Fibroblast of skin of left quadriceps (primary cell): ENCODE measurements at places on chromosomes 5 and 9.

DNA sequence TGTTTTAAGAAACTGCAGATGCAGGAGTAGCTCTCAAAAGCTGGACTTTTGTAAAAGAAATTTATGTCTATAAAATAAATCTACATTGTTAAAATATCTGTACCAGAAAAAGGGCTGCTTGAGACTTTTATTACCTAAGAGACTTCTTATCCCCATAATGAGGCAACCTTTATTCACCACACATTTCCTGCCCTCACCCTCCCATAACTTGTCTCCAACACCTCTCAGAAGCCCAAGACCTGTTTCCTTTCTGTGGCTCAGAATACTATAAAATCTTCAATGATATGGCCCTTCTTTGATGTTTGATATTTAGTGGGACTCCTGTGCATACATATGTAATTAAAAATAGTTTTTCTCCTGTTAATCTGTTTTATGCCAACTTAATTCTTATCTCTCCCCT lies 141.5 kb upstream of the FER start:
- no peak for DNase-seq

DNA sequence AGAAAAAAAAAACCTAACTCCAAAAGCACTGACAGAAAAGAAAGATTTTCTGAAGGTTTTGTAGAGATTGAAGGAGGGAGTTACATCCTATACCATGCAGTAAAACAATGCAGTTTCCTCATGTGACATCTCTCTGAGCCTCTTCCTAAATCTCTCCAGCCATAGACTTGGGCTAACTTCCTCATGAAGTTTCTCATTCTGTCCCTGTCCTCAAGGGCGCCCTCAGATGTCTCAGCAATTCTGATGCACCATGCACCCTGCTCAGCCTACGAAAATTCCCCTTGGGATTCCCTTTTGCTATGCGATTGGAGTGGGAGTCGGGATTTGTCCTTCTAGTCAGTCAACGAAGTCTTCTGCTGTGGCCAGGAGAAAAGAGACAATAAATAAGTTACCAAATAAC lies 68.9 kb downstream of the FAT2 start:
- DNase-seq: no peak

DNA sequence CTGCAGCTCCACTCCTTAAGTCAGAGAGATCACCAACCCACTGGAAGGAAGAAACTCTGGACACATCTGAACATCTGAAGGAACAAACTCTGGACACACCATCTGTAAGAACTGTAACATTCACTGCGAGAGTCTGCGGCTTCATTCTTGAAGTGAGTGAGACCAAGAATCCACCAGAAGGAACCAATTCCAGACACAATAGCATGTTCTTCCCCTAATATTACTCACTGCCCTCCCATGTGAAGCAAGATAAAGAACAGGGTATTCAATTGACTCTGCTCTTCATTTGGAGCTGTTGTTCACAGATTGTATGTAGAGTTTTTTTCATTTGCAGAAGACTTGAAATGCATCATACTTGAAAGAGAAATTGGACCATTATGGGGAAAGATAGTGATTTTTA lies 10.8 kb downstream of the SAXO1 start:
- no peak for DNase-seq

GRCh38 chr5:86824637-86825036 lies 206.9 kb downstream of the COX7C start:
- no peak for DNase-seq

GRCh38 chr5:178221282-178221681 lies 11.3 kb downstream of the PHYKPL start:
- no peak for DNase-seq

- DNase-seq: no peak
Measured at GRCh38 chr5:14842117-14842516, 29.5 kb downstream of the ANKH start.

DNA sequence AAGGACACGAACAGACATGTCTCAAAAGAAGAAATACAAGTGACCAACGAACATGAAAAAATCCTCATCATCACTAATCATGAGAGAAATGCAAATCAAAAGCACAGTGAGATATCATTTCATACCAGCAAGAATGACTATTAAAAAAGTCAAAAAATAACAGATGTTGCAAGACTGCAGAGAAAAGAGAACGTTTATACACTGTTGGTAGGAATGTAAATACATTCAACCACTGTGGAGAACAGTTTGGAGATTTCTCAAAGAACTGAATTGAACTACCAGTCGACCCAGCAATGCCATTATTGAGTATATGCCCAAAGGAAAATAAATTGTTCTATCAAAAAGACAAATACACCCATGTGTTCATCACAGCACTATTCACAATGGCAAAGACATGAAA lies 45.7 kb downstream of the FXN start:
- no peak for DNase-seq

GRCh38 chr9:117987945-117988344 lies 283.7 kb downstream of the TLR4 start:
- DNase-seq: no peak

DNA sequence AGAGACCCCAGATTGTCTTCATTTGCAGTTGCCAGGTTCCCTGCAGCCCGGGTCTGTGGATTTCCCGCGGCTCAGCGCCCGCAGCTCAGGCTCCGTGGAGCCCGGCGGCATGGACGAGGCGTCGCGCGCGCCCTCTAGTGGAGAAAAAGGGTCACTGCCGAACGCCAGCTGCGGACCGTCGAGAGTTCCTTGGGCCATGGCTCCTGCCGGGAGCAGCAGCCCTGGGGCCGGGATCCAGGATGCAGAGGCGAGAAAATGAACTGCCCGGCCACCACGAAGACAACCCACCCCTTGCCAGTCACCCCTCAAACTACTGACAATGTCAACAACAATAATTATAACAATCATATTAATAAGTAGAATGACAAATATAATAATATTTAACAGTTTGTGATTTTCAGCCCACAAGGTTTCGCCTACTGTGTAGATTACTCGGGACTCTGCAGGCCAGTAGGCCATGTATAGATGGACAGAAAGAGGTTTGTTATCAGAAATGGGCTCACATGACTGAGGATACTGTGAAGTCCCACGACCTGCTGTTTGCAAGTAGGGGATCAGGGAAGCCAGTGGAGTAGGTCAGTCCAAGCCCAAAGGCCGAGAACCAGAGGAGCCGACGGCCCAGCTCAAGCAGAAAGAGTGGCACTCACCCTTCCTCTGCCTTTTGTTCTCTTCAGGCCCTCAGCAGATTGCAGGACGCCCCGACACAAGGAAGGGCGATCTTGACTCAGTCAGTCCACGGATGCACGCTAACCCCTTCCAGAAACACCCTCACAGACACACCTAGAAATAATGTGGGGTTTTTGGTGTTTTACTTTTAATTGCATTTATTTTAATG lies 43.1 kb downstream of the BOD1 start:
- peak; percentile 20 for DNase-seq

- no peak for DNase-seq
Measured at GRCh38 chr5:42745426-42745825, 11.2 kb upstream of the CCDC152 start.

GRCh38 chr5:127609957-127610356 lies 38.9 kb upstream of the CTXN3 start:
- DNase-seq: no peak

DNA sequence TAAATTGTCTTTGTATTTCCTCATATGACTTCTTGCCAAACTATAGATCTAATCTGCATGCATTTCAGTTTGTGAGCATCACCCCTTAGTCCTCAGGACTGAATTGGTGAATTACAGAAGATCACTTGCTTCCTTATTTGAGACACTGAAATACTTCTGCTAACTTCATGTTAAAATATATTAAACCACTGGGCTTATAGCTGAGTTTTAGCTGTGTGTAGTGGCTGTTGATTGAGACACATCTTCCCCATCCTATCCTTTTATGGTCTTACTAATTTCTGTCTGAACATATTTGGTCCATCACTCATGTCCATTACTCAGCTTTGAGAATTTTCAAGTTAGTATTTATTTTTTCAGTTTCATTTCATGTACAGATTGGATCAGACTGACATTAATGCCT lies 295.9 kb downstream of the PSAT1 start:
- DNase-seq: peak; percentile 88

- DNase-seq: no peak
Measured at GRCh38 chr5:179860301-179860700, 1.7 kb upstream of the MRNIP start.

DNA sequence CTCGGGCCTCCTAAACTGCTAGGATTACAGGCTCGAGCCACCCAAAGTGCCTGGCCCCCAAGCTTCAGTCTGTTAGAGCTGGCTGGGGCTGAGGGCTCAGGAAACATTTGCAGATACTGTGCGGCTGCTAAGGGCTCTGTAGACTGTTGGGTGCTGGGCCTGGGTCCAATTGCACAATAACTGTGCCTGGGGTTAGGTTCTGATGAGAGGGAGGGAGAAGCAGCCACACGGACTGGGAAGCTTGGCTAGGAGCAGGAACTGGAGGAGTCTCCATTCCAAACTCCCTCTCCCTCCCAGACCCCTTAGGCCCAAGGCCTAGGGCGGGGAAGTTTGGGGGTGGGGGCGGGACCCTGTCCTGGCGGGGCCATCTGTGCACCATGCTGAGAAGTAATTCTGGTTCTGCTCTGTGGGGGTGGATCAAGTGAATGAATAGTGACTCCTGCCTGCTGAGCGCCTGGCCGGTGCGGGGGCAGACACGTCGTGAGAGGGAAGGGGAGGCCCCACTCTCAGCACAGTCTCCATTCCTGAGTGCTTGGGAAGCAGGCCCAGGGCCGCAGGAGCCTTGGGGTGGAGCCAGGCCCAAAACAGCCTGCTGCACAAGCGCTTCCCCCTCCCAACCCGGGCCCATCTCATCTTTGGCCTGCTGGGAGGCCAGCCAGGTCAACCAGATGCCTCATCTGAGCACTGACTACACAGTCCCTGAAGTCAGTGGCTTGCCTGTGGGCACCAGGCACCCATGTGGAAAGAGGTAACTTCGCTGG lies 1.5 kb downstream of the ASS1 start:
- peak; percentile 72 for DNase-seq

DNA sequence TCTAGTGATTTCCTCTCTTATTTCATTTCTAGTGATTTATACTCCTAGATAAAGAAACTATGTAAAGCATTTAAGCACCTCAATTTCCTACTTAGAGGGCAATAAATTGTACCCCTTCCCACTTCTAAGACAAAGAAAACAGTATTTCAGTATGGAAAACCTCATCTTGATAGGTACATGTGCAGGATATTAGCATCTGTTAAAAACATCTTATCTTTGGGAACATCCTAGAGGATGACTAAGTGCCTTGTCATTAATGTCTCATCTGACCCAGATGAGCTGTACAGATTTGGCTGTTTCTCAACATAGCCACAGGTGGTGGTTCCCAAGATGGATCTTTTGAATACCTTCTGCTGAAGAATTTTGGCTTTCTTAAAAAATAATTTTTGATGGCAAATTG lies 5.7 kb downstream of the MEGF10 start:
- DNase-seq: peak; percentile 22

GRCh38 chr5:38796742-38797108 lies 49.1 kb upstream of the OSMR start:
- no peak for DNase-seq

DNA sequence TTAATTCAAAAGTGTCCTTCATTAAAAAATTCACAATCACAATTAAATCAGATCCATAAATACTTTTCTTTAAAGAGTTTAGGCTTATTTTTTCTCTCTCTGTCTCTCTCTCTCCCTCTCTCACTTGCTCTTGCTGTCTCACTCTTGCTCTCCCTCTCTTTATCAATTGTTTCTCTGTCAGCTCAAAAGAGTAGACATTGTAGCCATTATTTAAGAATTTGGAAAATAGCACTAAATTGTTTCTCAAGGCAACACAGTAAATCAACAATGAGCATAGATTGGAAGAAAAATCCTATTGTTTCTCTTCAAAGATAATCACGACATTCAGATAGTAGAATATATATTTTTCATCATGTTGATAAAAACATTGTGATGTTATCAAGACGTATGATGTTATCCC lies 1114.0 kb downstream of the PTPRD start:
- no peak for DNase-seq

GRCh38 chr9:100598641-100599145 lies 20.8 kb downstream of the CAVIN4 start:
- peak; percentile 41 for DNase-seq

DNA sequence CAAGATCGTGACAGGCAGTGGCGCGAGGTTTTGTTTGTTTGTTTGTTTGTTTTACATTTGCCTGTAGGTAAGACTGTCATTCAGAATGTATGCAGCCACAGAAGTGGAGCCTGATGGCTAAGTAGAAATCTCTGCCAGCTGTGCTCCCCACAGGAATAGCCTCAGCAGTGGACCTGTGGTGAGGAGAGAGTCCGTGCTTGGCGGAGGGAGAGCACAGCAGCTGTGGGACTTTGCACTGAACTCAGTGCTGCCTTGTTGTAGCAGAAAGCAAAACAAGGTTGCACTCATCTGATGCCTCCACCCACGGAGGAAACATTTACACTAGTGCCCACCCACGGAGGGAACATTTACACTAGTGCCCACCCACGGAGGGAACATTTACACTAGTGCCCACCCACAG lies 4.4 kb upstream of the ZNF782 start:
- no peak for DNase-seq

GRCh38 chr5:139446956-139447779 lies 7.8 kb upstream of the DNAJC18 start:
- DNase-seq: peak; percentile 18

DNA sequence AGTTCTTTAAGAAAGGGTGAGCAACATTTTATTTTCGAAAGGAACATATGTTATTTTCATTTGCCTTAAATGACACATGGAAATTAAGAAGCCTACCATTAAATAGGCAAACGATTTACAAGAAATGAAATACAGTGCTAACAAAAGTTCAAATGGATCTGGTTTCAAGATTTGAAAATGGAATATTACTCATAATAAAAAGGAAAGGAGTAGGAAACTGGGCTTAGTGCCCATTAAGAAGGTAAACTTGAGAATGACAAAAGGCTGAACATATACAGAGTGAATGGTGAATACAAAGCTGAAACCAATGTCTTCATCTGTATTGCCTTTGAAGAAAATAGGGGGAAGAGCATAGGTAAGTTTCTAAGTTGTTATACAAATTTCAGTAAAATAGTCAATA lies 974.2 kb upstream of the C9orf72 start:
- DNase-seq: no peak

GRCh38 chr5:13934921-13935320 lies 9.6 kb downstream of the DNAH5 start:
- DNase-seq: no peak

GRCh38 chr5:136155078-136155477 lies 22.4 kb downstream of the SMAD5 start:
- DNase-seq: no peak

DNA sequence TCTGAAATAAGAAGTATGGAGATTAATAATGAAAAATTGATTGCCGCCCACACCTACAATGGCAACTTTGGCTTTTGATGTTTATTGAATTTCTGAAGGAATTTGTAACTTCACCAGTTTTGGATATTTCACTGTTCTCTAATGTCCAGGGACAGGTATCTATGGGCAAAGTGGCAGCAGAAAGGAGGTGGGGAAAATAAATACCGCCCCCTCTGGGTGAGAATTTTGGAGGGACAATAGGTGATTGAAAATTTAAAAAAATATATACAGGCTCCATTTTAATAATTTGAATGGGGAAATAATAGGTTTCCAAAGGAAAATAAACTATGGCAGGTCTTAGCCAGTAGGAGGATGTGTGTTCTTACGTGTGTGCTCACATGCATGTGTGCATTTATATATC lies 1.3 kb downstream of the SCGB3A2 start:
- DNase-seq: no peak

GRCh38 chr5:54736003-54736797 lies 218.6 kb downstream of the SNX18 start:
- DNase-seq: no peak

- no peak for DNase-seq
Measured at GRCh38 chr5:77871946-77872345, 95.8 kb upstream of the TBCA start.
